ENCODE measurements at places on chromosomes 6 and 20.

DNA sequence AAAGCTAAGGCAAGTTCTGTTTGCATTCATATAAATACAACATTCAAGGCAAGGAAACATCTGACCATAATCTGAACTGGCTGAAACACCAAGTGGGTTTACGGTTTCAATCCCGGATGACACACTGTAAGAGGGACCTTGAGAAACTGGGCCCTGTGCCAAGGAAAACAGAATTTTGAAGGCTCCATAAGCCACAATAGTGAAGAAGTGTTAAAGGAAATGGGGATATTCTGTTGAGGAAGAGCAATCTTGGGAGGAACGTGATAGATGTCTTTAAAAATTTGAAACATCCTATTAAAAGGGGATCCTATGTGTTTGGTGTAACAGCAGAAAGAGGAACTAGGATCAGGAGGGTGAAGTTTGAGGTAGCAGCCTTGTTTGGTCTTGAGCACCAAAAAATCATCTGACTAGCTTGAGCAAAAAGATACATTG is 82.4 kb upstream of the TAB2 start:
- DNase-seq, result no peak

DNA sequence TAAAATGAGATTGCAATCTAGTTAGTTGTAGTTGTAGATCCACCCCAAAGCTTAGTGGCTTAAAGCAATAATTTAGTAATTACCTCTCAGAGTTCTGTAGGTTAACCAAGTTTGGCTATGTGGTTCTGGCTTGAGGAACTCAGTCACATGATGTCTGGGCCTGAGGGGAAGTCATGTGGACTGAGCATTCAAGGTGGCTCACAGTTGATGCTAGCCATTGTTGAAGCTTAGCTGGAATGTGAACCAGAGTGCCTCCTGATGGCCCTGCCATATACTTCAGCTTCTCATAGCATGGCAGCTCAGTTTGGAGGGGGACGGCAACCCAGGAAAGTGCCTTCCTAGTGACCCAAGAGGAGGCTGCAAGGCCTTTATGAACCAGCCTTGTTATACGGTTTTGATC is 263.2 kb upstream of the RNF217 start:
- no peak for DNase-seq

- DNase-seq, result no peak
Observed at GRCh38 chr6:14170128-14170527, 52.6 kb downstream of the CD83 start.

GRCh38 chr6:81766482-81767069 is 14.1 kb upstream of the TENT5A start:
- no peak for DNase-seq

GRCh38 chr6:16978686-16979085 is 123.2 kb upstream of the STMND1 start:
- no peak for DNase-seq

DNA sequence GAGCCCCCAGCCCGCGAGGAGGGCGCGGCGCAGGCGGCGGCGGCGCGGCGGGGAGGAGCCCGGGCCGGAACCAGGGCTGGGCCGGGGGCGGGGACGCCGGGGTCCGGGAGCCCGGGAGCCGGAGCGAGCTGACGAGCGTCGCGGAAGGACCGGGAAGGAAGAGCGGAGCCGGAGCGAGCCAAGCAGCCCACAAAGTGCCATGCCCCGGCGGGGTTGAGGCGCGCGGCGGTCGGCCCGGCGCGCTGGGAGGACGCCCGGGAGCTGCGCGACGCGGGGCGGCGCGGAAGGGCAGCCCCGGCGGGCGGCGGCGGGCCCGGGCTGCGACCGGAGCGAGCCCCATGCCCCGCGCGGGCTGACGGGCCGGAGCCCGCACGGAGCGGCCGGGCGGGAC is 289 bp downstream of the FOXP4 start:
- DNase-seq, result peak; percentile 68

DNA sequence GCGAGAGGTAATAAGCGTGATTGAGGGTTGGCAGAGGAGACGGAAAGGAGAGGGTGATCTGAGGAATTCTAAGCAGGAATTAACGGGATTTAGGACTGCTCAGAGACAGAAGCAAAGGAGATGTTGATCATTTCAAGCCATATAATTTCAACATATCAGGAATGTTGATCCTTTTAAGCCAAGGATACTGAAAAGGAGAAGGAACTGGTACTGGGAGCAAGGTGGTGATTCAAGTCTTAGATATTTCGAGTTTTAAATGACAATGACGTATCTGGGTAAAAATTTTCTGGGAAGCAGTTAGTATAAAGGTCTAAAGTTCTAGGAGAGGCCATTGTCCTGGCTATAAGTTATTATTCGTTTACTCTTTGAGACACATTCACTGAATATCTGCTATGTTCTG is 91.3 kb upstream of the OGFRL1 start:
- no peak for DNase-seq

DNA sequence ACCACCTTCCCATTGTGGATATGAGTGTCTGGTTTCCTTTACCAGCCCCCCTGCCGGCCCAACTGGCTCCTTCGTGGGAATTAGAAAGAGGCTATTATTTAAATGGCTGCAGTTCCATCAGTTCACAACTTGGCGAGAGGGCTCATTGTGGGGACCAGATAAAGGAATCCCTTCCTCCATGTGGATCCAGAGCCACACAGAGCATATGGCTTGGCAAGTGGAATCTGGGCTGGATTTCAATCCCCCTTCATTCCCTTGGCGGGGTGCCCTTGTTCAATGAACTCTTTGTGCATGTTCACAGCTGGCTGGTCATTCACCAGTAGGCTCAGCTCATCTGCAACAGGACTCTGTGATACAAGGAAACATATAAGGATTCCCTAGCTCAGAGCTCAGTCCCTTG is 140.6 kb downstream of the OPN5 start:
- no peak for DNase-seq

GRCh38 chr6:46556053-46556452 is 64.8 kb upstream of the RCAN2 start:
- DNase-seq, result no peak

- no peak for DNase-seq
Observed at GRCh38 chr20:9141921-9142320, 73.0 kb downstream of the PLCB4 start.

GRCh38 chr20:41786158-41786557 is 168.0 kb upstream of the CHD6 start:
- no peak for DNase-seq
